ENCODE measurements at places on chromosomes 1 and 21. TPM values are rescaled to one million over a fixed set of nuclear protein-coding genes. Genes with fewer than 3 reads are reported as not detected.

- DNase-seq = no peak
These were observed 794 bp upstream of the FAM76A start for GRCh38 chr1:27724961-27725373.

GRCh38 chr1:178509414-178510007 is 3.4 kb upstream of the TEX35 start:
- no peak for DNase-seq

- peak; percentile 14 for DNase-seq
These were observed 1156.6 kb downstream of the PLA2G4A start for GRCh38 chr1:187985145-187985896.

FGGY gene
- total RNA-seq = 16.2 TPM

DNA sequence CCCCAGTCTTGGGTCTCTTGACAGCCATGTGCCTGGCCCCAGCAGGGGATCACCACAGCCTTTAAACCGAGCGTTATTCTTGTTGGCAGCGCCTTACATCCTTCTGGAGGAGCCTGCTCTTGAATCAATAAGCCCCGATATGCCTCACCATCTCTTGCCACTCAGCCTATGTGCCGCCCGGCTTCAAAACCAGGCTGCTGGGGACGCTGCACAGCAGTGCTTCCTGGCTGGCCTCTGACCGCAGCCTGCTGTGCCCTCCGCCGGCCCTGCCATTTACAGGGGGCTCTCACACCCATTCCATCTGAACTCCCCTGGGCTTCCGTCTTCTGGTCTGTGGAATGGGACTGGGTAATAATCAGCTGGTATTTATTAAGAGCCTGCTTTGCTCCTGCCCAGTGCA is 3.0 kb upstream of the PEX10 start:
- DNase-seq = no peak

- DNase-seq = peak; percentile 35
These were observed 696.0 kb upstream of the CHRM3 start for GRCh38 chr1:238690415-238690814.
